ENCODE measurements at places on chromosomes 5 and 9. TPM values are rescaled to one million over a fixed set of nuclear protein-coding genes. Genes with fewer than 3 reads are reported as not detected.

- no peak overlapping the region for H3K27ac ChIP-seq
- no peaks in the 10 kb centered on the region for H3K4me1 ChIP-seq
- H3K4me3 ChIP-seq: no peak overlapping the region
- DNase-seq: no peak
- no peaks in the 10 kb centered on the region for H3K27me3 ChIP-seq
These were observed 222.8 kb downstream of the NR2F1-AS1 start for GRCh38 chr5:93358176-93358575.

DNA sequence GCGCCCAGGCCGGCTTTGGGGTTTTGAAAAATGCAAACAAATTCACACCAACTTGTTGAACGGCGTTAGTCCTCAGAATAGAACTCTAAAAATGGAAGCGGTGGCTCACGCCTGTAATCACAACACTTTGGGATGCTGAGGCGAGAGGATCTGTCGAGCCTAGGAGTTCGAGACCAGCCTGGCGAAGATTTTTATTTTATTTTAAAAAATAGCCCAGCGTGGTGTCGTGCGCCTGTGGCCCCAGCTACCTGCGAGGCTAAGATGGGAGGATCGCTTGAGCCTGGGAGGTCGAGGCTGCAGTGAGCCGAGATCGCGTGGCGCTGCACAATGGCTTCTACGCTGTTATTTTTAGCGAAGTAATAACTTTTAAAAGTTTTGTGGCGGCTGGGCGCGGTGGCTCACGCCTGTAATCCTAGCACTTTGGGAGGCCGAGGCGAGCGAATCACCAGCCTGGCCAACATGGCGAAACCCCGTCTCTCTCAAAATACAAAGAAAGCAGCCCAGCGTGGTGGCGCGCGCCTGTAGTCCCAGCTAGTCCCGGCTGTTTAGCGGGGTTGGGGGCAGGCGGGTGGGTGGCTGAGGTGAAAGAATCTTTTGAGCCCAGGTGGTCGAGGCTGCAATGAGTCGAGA is 694 bp upstream of the PLIN2 start:
- H3K4me3 ChIP-seq: peak overlapping the region; percentile 84
- H3K36me3 ChIP-seq: peaks cover 14% of the 10 kb centered on the region
- no peak overlapping the region for H3K27ac ChIP-seq
- peak; percentile 86 for DNase-seq

DNA sequence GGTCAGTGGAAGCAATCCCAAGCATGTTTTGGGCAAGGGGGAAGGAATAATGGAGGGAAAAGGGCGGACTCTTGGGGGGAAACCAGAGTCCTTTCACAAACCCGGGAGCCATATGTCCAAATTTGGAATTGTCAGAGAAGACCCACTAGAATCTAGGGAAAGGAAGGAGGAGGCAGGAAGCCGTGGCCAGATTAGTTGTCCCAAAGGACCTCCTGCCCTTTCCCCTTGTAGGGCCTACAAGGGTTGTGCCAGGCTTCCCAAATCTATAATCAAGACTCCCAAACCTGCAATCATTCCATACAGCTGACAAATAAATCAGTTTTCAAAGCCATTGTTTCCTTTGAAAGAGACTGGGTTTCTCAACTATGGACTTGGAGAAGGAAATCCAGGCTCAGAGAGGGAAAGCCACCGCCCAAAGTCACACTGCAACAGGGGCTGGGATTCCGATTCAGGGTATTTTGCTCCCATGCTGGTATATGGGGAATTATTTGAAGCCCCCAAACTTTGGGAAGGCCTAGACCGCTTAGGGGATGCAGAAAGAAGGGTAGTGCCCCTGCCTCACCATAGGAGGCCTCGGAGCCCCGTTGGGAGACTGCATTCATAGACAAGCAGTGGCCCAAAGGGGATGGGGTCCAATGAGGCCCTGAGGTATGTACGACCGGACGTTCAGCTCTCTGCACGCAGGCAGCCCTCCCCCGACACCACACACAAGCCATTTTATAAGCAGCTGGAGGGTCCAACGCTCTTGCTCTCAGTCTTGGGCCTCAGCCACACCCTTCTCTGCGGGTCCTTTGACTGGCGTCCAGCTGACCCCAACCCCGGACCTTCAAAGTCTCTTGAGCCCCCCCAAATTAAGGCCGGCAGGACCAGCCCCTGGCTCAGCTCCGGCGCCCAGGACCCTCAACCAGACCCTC is 815 bp downstream of the ANXA6 start:
- peak; percentile 68 for DNase-seq
- peak overlapping the region; percentile 76 for H3K27ac ChIP-seq

DNA sequence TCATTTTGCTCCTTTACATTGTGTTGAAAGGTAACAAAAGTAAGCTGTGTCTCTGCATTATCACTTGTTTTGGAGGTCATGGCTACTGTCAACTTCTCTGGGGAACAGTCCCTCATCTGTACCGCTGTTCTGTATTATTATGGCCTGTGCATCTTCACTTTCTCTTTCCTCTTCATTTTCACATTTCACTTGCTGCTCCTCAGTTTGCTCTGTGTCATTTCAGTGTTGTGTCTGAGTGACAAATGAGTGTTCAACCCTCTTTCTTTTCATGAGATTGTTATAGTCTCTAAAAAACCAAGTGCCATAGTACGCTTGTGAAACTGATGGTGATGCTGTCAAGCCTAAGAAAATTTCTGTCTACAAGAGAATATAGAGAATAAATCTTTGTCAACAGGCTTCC is 122.0 kb upstream of the FER start:
- H3K4me3 ChIP-seq: no peak overlapping the region
- DNase-seq: no peak
- H3K36me3 ChIP-seq: no peaks in the 10 kb centered on the region
- no peaks in the 10 kb centered on the region for H3K27me3 ChIP-seq
- no peak overlapping the region for H3K27ac ChIP-seq
- peaks cover 6% of the 10 kb centered on the region for H3K4me1 ChIP-seq

DNA sequence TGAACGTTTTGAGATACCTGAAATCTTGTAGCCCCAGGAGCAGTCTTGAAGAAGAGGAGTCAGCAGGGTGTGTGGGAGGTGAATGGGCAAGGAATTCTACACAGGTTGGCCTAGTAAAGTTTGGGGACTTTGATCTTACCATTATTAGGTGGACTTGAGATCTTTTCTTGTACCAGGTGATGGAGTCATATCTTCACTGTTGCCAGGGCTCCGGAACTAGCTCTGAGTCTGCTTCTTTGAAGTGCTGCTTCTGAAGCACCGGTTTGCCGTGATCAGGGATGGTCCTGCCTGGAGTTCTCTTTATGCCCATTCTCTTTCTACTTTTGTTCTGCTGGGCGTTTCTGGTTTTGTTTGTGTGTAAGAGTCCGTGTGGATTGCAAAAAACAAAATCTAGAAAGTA is 27.4 kb downstream of the RCL1 start:
- no peaks in the 10 kb centered on the region for H3K36me3 ChIP-seq
- H3K4me3 ChIP-seq: no peak overlapping the region
- H3K27ac ChIP-seq: no peak overlapping the region
- DNase-seq: no peak

DNA sequence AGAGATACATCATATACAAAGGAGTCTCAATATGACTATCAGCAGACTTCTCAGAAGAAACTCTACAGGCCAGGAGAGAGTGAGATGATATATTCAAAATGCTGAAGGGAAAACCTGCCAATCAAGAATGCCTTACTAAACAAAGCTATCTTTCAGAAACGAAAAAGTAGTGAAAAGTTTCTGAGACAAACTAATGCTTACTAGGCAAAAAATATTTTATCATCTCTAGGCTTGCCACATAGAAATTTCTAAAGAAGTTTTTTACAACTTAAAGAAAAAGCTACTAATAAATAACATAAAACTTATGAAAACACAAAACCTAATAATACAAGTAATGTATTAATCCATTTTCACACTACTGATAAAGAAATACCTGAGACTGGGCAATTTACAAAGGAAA is 59.9 kb upstream of the SPEF2 start:
- no peaks in the 10 kb centered on the region for H3K27me3 ChIP-seq
- no peak overlapping the region for H3K4me3 ChIP-seq
- H3K27ac ChIP-seq: no peak overlapping the region
- H3K36me3 ChIP-seq: no peaks in the 10 kb centered on the region

DNA sequence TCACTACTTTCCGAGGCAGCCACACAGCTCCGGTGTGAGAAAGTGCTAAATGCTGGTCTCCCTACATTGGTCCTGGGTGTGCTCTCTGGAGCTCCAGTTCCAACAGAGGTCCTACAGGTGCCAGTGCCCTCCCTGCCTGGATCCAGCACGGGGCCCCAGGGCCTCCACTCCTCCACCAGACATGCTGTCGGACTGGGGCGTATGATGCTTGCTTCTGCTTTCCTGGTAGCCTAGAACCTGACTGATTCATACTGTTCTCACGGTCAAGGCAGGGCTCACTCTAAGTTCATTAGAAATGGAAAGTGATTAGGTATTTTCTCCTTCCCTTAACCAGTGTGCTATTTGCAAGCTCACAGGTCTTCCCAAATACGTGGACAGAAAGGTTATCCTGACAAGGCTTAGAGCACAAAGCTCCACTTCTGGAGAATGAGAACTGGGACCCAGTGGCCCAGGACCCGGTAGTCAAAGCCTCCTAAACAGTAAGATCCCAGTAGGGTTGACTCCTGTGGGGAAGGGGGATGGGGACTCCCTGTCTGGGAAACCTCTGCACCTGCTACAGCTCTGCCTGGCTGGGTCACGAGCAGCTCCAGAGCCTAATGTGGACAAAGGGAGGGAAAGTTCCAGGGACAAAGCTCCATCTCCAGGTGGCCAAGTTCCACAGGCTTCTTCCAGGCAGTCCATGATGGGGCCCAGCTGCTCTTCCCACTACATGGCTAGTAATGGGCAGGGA is 98.1 kb downstream of the PAX5 start:
- no peaks in the 10 kb centered on the region for H3K36me3 ChIP-seq
- no peaks in the 10 kb centered on the region for H3K27me3 ChIP-seq
- H3K4me3 ChIP-seq: no peak overlapping the region
- H3K27ac ChIP-seq: no peak overlapping the region
- DNase-seq: peak; percentile 41

GRCh38 chr5:43190755-43191603 is 1.0 kb upstream of the NIM1K start:
- peaks cover 49% of the 10 kb centered on the region for H3K27me3 ChIP-seq
- peak overlapping the region; percentile 78 for H3K4me3 ChIP-seq
- no peaks in the 10 kb centered on the region for H3K4me1 ChIP-seq
- no peak overlapping the region for H3K27ac ChIP-seq
- no peak for DNase-seq
- no peaks in the 10 kb centered on the region for H3K36me3 ChIP-seq

DNA sequence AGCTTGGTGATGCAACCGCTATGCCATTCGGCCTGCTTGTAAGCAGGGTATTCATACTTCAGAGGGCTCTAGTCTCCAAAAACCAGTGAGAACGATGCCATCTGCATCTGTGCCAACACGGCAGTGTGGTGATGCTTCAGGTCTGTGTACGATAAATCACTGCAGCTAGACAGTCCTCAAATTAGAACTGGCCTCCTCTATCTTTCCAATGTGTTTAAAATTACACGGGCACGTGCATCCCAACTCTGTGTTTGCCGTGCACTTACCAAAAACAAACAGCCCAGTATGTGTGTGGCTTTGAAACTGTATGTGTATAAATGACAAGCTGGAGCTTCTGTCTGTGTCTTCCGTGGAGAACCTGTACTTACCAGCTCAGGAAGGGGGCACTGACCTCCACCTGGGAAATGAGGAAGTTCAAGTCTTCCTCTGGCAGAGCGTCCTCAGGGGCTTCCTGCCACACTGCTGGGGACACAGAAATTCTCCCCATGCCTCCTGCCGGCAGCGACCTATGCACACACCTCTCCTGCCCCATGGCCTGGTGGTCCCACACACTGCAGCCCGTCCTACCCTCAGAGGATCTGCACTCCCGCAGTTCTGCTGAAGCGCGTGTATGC is 12.3 kb downstream of the MED10 start:
- H3K27me3 ChIP-seq: no peaks in the 10 kb centered on the region
- no peak overlapping the region for H3K27ac ChIP-seq
- no peak overlapping the region for H3K4me3 ChIP-seq
- H3K36me3 ChIP-seq: peaks cover 22% of the 10 kb centered on the region

- peak overlapping the region; percentile 44 for H3K27ac ChIP-seq
- DNase-seq: no peak
- no peaks in the 10 kb centered on the region for H3K4me1 ChIP-seq
- H3K36me3 ChIP-seq: no peaks in the 10 kb centered on the region
- no peak overlapping the region for H3K4me3 ChIP-seq
- H3K27me3 ChIP-seq: no peaks in the 10 kb centered on the region
These were observed 22.2 kb downstream of the TTLL11 start for GRCh38 chr9:122070728-122071515.

- H3K27ac ChIP-seq: no peak overlapping the region
- no peaks in the 10 kb centered on the region for H3K27me3 ChIP-seq
- no peaks in the 10 kb centered on the region for H3K4me1 ChIP-seq
- peak; percentile 81 for DNase-seq
- H3K4me3 ChIP-seq: peak overlapping the region; percentile 22
These were observed 143.5 kb upstream of the C6 start for GRCh38 chr5:41356786-41357185.

- H3K4me3 ChIP-seq: no peak overlapping the region
- H3K27me3 ChIP-seq: no peaks in the 10 kb centered on the region
- H3K4me1 ChIP-seq: no peaks in the 10 kb centered on the region
- H3K27ac ChIP-seq: no peak overlapping the region
- DNase-seq: no peak
These were observed 361.7 kb downstream of the TAF11L14 start for GRCh38 chr5:17995997-17996396.

DNA sequence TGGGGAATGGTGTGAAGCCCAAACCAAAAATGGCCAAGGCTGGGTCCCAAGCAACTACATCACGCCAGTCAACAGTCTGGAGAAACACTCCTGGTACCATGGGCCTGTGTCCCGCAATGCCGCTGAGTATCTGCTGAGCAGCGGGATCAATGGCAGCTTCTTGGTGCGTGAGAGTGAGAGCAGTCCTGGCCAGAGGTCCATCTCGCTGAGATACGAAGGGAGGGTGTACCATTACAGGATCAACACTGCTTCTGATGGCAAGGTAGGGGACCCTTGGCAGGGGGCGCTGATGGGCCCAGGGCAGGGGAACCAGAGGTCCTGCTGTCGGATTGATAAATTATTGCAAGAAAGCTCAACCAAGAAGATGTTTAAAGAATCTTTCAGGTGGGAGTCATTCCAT is 19.8 kb downstream of the ABL1 start:
- H3K4me1 ChIP-seq: no peaks in the 10 kb centered on the region
- no peaks in the 10 kb centered on the region for H3K27me3 ChIP-seq
- no peak overlapping the region for H3K4me3 ChIP-seq
- DNase-seq: no peak

GRCh38 chr5:180804129-180804618 is 1.6 kb upstream of the MGAT1 start:
- H3K4me3 ChIP-seq: no peak overlapping the region
- peaks cover 10% of the 10 kb centered on the region for H3K36me3 ChIP-seq
- H3K4me1 ChIP-seq: peaks cover 38% of the 10 kb centered on the region
- no peaks in the 10 kb centered on the region for H3K27me3 ChIP-seq
- DNase-seq: no peak
- no peak overlapping the region for H3K27ac ChIP-seq

PLCXD3 gene
- 52.9 TPM for total RNA-seq

FNIP1 gene
- total RNA-seq: 18.7 TPM

ENHO gene
- total RNA-seq: 7.1 TPM

PCDHB13 gene
- 3.3 TPM for total RNA-seq

MOB3B gene
- total RNA-seq: 1.6 TPM

PCDHB6 gene
- 1.1 TPM for total RNA-seq

UCK1 gene
- 17.3 TPM for total RNA-seq

NMUR2 gene
- not detected for total RNA-seq

MYMK gene
- not detected for total RNA-seq

All from endodermal cell (in vitro differentiated cells).